ENCODE measurements at places on chromosomes 5 and 9.

DNA sequence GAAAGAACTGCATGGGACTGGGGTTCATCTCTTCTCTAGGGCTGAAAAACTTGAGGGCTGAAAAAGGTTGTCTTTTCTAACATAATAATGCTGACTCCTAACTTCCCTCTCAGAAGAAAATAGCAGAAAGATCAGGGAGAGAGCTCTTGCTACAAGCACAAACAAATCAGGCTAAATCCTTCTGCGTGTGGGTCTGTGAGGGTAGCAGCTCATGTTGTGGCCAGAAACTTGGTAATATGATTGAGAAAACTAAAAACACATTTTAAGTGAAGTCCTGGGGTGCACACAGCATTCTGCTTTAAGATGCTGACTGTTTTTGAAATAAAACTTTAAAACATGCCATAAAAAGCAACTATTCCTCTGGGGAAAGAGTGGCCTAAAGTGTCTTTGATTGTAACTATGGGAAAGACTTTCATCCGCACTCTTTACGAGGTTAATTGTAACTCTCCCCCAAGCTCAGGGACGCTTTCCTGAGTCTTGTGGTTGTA lies 56.7 kb downstream of the SAXO1 start:
- DNase-seq, result no peak

DNA sequence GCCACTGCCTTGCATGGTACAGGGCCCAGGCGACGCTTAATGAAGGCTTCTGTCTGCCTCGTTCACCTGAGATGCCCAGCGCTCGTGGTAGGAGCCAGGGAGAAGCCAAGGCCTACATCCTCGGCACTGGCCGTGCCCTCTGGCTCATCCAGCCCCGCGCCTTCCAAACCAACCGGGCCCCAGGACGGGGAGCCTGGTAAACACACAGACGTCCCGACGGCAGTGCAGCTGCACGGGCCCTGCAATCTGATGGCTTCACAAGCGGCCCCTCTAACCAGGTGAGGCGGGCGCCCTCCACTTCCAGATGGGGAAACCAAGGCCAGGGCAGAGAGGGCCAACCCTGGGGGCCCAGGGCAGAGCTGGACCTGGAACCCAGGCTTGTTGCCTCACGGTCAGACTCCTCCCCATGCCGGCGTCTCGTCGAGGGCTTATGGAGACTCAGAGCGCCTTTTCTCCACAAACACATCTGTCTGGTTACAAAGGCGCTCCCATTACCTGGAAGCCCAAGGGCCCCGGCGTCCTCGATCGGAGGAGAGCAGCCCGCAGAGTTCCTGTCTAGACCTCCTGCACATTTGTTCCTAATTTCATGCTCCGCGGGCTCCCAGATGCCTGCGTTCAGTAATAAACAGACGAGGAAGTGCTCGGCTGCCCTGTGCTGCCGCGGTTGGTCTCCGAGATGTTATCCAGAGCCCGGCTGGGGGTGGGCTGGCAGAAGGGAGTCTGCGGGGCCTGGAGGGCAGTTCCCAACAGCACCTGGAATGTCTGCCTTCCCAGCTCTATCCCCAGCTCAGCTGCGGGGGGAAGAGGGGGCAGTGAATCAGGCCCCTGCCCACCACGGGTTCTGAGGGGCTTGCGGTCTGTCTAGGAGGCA lies 23.5 kb downstream of the FAM163B start:
- no peak for DNase-seq

DNA sequence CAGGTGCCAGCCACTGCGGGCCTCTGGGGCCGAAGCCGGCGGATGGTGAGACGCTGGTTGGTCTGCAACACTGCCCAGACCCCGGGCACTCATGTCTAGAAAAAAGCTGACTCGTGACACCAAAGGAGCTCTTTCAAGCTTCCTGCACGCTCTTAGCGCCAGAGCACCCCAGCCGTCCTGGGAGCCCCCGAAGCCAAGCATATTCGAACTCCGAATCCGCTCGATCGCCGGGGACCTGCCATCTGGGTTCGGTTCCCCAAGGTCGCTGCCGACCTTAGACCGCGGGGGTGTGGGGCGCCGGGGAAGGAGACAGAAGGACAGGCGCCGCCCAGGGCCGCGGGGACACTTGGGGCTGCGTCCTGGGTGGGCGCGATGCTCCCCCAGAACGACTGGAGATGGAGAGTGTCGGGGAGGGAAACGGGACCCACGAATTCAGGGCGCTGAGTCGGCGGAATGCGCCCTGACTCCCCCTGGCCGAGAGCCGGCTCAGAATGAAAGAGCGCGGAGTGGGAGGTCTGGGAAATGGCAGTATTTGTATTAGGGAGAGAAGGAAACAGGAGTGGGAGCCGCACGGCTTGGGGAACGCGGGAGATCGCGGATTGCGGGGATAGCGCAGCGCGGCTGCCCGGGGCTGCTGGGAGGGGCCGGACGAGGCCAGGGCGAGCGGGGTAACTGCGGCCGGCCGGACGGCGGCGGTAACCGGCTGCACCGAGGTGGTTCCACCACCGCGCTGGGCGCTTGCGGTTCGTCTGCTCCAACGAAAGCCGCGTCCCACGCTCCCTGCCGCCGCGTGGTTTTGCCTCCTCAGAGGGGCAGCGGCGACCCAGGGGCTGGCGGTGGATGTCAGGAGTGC lies 20.1 kb upstream of the MARCHF6 start:
- no peak for DNase-seq

DNA sequence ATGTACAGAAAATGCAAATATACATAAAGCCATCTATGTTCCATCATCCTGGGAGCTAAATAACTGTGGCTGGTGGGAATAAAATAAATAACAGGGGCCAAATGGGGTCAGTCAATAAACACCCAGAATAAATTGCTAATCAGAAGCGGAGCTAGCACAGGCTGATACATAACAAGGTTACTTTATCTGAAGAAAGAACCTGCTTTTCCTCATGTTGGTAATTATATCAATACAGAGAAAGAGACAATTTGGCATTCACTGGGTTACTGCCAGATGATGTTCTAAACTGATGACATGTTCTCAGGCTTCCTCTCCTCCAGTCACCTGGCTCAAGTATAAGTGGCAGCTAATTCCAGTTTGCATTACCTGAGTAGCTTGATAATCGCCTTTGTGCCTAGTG lies 144.9 kb upstream of the CD180 start:
- DNase-seq, result no peak

- no peak for DNase-seq
Measured at GRCh38 chr5:160543395-160543794, 121.7 kb downstream of the PTTG1 start.

DNA sequence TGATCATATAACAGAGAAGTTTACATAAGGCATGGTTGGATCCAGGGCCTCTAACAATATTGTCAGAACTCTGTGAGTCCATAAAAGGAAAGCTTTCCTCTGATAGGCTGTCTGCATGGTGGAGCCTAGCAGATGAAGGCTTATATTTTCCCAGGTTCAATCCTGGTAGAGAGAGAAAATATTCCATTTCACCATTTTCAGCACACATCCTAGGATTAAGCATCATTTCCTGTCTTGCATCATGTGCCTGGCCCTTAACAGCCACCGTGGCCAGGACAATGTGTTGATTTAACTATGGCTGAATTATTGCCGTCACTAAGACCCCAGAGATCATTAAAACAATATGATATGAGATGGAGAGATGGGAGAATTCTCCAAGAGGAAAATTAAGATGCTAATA lies 90.9 kb upstream of the GRIA1 start:
- DNase-seq, result no peak

GRCh38 chr9:20558566-20559016 lies 63.7 kb downstream of the MLLT3 start:
- peak; percentile 22 for DNase-seq

- no peak for DNase-seq
Measured at GRCh38 chr9:33233626-33234342, 6.2 kb upstream of the SPINK4 start.

DNA sequence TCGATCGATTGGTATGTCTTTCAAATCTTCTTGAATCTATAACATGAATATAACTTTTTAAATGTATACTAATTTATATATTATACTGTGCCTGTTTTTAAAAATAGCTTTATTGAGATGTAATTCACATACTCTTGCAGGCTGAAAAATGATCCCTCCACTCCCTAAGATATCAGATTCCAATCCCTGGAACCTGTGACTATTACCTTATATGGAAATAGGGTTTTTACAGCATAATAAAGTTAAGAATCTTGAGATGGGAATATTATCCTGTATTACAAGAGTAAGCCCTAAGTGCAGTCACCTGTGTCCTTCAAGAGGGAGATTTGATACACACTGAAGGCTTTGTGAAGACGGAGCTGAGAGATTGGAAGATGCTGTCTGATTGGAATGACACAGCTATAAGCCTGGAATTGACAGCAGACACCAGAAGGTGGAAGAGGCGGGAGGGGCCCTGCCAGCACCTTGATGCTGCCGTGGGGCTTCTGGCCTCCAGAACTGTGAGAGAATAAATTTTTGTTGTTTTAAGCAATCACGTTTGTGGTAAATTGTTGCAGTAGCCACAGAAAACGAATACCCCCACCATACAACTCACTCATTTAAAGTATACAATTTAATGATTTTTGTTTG lies 161.3 kb downstream of the RMI1 start:
- DNase-seq, result no peak

DNA sequence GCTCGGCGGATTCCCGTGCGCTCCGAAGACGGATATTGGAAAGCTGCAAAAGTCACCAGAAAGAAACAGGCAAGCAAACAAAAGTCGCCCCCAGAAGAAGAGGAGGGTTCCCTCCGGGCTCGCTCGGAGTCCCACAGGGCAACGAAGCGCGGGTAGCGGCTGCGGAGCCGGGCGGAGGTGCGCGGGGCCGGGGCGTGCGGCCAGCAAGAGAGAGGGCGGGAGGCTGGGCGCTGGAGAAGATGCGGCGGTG lies at the start of gene FBN2:
Gene FBN2 (minus strand): TSS at position 246 of the 250 bp plus-strand sequence. CDS start 642 bp downstream, outside the sequence.
- DNase-seq, result no peak

DNA sequence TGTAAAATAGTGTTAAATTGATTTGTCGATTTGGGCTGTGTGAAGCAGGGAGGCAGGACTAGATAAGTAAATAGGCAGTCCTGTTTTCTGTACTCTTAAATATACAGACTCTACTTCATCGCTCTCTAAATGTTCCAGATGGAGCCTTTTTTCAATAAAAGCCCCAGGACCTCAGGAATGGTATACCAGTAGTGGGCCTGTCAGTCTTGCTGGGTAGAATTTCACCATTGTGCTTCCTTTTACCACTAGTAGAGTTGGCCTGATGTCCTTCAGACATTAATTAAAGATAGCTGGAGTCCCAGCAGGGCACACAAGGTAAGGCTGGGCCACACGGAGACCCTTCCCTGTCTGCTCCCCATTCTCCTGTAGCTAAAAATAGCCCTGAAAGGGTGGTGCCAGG lies 6.0 kb downstream of the SNX18 start:
- no peak for DNase-seq

DNA sequence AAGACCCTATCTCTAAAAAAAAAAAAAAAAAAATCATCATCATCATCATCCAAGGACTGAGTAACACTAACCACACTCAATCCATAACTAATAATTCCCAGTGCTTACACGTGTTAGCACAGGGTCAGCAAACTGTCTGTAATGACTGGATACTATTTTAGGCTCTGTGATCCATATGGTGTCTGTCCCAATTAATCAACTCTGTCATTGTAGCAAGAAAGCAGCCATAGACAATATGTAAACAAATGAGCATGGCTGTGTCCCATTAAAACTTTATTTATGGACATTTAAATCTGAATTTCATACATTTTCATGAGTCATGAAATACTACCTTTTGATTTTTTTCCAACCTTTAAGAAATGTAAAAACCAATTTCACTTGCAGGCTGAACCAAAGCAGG lies 148.4 kb downstream of the SIL1 start:
- DNase-seq, result no peak

DNA sequence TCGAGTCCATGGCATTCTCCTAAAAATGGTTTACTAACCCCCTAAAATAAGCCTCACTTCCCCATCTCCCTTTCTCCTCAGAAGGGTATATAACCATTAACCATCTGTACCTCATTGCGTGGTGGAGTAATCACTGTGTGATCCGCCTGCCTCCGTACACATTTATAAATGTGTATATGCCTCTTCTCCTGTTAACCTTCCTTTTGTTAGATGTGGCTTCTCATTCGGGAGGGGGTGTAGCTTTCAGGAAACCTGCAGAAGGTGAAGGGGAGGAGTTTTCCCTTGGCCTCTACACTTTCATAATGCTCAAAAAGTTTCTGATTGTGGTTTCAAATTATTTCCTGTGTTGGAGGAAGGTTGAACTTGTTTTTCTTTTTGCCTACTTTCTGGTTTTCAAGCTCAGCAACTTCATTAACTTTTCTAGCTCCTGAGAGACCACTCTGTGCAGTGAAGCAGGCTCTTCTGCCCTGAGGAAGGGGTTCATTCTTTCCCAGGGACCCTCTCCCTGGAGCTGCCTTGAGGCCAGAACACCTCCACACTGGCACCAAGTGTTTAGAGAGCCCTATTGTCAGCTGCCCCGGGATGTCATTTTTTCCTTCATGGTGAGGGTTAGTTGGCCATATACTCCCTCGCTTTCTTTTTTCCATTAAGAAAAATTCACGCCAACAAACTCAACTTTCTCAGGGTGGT lies 46.9 kb downstream of the RASGRF2 start:
- DNase-seq, result peak; percentile 63

DNA sequence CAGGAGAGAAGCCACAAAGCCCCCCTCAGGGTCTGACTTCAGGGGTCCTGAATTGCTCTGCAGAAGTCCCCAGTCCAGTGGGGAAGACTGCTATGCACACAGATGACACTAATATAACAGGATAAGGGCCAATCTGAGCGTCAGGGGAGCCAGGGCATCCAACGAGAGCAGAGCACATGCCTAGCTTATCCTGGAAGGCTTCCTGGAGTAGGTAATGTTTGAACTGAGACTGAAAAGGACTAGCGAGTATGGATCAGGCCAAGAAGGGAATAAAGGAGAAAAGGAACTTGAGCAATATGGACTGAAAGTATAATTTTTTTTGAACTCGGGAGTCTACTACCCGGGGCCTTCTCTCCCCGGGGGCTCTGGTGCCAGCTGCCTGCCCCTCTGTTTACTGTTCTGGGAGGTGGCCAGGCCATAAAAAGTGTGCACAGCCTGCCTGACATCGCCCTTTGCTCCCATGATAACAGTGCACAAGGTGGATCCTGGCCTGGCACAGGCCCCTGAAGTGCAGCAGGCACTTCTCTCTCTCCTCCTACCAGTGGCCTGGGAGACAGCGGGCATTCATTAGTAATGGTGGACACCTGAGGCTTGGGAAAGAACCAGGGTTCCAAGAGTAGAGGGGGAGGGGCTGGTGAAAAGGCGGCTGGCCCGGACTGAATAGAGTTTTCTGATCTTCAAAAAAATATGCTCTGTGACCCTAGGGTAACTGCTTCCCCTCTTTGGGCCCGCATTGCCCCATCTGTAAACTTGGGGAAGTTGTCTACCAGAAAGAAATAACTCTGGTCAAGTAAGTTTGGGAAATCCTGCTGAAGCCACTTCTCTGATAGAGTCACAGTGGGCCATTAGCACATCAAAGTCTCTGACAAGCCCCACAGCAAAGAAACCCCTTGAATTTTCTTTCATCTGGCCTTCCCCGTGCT lies 4.6 kb upstream of the SLC6A7 start:
- no peak for DNase-seq

GRCh38 chr9:37715991-37716505 lies 37.6 kb upstream of the TRMT10B start:
- DNase-seq, result no peak

- no peak for DNase-seq
Measured at GRCh38 chr5:101425339-101425859, 522.3 kb upstream of the ST8SIA4 start.
